ENCODE measurements at places on chromosomes 11 and 22.
A peak's percentile ranks its signal among the peaks of the same experiment; 100 is the strongest.

DNA sequence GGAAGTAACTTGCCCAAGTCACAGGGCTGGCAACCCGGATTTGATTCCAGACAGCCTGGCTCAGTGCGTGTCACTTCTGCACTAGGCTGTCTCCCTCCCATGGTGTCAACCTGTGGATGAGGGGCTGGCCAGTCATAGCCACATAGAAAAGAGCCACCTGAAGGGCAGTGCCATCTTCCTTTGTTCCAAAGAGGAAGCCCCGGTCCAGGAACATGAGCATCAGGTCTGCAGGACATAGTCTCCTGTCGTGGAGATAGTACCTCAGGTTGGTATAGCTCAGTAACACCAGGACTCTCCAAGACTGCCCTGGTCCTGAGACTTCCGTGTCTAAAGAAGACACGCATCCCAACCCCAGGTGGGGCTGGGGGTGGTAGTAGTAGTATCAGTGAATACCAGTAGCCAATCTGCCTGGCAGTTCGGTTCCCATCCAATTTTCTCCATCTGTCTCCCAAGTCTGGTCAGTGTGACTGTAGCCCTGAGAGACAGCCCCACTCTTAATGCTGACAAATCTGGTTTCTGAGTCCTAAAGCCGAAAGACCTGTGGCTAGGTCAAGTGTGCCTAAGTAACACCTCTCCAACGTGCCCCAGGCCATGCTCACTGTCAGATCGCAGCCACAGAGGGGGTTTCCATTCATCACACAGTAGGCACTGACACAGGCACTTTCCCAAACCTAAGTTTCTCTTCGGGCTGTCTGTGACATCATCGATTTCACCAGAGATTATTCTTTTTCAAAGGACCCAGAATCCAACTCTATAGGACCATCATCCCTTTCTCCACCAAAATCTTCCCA is 33.1 kb downstream of the C11orf58 start:
- no peak for DNase-seq

GRCh38 chr11:118318124-118318523 is 13.6 kb downstream of the CD3E start:
- no peak for DNase-seq

DNA sequence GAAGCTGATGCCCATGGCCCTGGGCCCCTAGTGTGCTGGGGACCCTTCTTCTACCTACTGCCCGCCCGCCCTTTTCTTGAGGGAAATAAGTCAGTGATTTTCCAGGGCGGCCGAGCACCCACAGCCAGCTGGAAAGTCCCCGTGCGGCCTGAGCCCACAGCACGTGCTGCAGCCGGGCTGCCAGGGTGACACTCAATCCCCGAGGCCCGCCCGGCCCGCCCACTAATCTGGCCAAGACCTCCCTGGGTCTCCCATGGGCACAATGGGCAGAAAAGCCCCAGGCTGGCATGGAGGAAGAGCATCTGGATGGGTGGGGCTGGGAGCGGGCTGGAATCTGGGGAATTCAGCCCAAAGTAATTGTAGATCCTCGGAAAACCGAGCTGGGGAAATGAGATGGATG is 24.8 kb downstream of the WNT7B start:
- DNase-seq = no peak

GRCh38 chr11:134560066-134560465 is 148.0 kb upstream of the B3GAT1 start:
- DNase-seq = no peak

- peak; percentile 81 for DNase-seq
These were observed 47.3 kb downstream of the TENM4 start for GRCh38 chr11:79393362-79394043.

DNA sequence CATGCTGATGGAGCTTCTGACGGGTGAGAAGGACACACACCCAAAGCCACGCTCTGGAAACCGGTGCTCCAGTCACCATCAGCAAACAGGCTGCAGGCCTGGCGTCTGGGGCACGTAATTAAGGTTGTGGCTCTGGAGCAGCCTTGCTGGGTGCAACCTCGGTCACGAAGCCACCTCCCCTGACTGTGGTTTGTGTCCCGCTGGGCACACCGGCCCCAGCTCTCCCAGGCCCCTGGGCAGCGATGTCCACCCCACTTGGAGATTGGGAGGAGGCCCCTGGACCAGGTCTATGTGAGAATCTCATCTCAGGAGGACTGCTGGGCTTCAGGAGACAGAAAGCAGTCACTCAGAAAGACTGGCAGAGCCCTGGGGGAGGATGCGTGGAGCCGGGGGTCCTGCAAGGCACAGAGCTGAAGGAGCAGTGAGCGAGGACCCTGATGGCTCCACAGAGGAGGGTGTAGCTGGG is 631.6 kb downstream of the BRD1 start:
- no peak for DNase-seq

DNA sequence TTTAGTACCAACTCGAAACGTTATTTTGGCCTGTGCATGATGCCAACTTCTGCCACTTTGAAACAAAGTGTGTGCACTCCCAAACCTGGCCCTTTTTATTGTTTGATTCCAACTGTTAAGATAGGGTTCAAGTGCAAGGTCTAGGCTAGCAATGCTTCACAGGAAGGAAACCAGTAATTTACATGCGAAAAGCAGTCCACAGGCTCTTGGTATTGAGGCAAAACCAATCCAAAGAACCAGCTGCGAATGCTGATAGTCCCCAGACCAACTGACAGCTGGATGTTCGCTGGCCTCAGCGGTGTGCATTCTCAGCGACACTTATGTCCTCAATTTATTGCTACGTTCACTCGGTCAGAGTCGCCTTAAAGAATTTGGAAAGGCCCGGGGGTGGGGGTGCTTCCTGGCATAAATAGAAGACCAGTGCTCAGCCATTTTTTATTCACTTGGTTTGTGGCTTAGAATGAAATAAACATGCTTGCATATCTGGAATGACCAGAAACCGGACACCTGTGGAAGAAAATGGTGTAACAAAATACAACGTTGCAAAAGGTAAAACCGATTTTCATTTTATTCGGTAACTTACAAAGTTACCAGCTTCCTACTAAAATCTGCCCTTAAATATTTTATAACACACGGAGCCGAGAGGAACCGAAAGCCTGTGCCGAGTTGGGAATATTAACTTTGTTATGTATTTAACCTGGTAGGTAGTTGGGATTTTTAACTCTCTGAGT is 1.6 kb downstream of the CPT1A start:
- DNase-seq = peak; percentile 48

DNA sequence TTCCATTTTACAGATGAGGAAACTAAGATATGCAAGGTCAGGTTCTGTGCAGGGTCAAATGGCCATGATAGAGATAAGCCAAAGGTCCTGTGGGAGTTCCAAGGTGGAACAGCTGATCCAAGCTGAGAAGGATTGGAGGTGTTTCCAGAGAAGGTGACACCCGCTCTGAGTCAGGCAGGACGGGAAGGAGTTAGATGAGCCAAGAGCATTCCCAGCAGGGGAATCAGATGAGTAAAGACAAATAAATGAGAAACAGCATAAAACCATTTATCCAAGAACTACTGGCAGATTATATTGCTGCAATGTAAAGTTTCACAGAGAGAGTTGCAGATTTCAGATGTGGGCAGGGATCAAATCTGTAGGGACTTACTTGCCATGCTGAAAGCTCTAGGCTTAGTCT is 18.9 kb upstream of the HEPHL1 start:
- no peak for DNase-seq

GRCh38 chr11:118933486-118933885 is 7.8 kb upstream of the BCL9L start:
- no peak for DNase-seq

DNA sequence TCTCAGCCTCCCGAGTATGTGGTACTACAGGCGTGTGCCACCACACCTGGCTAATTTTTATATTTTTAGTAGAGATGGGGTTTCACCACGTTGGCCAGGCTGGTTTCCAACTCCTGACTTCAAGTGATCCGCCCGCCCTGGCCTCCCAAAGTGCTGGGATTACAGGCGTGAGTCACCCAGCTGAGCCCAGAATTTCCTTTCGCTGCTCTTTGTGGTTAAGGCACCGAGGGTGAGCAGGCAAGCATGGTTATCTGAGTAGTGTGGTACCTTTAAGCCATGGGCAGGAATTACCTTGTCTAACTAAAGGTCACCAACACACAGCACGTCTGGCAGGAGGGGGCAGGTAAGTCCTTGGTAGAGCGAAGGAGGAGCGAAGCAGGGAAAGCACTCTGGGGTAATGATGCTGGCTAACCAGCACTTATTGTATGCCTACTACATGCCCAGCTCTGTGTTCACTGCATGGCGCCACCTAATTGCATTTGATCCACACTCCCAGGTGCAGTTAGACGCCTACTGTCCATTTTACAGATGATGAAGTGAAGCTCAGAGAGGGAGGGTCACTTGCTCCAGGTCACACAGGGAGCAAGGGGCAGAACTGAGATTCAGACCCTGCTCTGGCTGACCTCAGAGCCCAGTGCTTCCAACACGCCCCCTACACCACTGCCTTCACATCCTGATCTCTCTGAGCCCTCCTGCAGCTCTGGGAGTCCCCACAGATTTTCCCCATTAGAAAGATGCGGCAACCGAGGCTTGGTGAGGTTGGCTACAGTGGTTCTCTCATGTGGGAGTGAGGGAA is 45.7 kb downstream of the TRIOBP start:
- no peak for DNase-seq

DNA sequence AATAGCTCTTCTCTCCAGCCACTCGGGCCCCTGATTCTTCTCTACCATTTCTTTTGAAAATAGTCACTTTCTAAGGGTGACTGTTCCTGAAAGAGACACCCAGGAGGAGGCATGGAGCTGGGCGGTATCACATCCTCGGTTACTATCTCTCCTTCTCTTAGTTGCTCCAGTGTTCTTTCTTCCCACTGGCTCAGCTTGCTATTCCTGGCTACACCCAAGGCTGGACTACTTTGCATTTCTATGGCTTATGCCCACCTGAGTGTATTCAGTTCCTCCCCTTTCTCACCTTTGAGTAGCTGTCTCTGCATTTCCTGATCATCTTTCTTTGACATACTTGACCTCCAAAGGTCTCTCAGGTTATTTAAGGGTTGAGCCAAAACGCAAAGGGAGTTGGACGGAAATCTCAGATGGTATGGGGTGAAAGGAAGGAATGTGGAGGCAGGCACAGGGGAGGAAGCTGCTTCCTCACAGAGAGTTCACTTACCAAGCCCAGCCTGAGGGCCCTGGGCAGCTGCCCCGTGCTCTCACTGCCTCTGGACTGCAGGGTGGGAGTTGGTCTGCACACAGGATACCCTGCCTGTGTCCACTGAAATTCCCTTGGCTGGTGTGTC is 155.7 kb downstream of the SNX19 start:
- no peak for DNase-seq

DNA sequence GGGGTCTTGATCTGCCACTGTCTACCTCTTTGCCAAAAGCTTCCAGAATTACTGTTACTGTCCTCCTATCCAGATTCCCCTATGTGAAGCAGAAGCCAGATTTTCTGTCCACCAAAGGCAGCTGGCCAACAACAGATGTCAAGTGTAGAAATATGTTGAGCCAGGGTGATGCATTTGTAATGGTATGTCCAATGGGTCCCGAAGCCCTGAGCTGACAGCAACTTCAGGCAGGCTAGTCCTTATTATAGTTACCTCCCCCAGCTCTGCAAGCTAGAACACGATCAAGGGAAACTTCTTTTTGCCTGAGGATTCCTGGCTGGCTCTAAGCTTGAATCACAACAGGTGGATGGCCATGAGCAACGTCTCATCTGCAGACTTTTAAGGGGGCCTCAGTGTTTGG is 10.2 kb downstream of the PAMR1 start:
- no peak for DNase-seq

GRCh38 chr22:35457729-35458546 is 58.0 kb downstream of the MCM5 start:
- DNase-seq = peak; percentile 78

DNA sequence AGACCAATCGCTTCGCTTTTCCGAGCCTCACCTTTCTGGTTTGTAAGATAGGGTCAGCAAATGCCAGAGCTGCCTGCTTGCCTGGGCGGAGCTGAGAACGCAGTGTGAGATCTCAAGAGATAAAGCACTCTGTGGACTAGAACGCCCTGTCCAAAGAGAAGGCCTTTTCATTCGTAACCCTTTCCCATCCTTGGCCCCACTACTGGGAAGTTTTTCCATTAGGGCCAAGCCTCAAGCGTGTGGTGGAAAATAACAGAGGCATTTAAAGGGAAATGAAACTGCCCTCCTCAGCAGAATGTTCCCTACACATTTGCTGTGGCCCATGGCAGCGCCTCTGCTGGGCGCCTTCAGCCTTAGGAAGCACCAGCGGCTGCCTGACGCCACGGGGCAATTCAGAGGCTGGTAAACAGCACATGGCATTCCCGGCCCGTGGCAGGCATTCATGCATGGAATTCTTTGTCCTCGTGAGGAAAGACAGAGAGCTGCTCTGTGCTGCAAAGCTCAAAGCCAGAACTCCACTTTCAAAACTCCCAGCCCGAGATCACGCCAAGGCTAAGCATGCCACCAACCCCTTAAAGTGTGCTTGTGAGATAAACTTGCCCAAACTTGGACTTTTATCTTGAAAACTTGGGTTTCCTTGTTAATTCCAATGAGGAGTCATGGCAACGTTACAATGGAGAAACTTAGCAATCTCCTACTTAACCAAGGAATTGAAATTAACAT is 38.1 kb downstream of the AHNAK start:
- DNase-seq = peak; percentile 53

- DNase-seq = peak; percentile 96
These were observed 1.5 kb downstream of the CHEK1 start for GRCh38 chr11:125626288-125626950.

- DNase-seq = no peak
These were observed 14.9 kb downstream of the MMP20 start for GRCh38 chr11:102610200-102610599.

- DNase-seq = no peak
These were observed 17.3 kb upstream of the NEU3 start for GRCh38 chr11:74971424-74971823.

DNA sequence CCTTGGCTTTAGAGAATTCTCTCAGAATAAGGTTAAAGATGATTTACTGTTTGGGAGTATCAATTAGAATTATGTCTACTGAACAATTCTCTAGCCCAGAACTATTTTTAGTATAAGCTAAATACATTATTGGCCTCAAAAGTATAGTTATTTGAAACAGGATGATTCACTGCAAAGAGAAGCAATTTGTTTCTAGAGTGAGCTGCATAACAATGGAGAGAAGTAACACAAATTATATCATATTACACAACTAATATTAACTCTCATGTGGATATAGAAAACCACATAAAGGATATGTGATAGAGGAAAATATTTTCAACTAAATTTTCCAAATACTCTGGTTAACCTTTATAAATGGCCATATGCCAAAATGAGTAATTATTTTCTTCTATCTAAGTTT is 24.9 kb downstream of the PGM2L1 start:
- DNase-seq = no peak

Data from NCI-H1417 (cell line).